Common myeloid progenitor, CD34-positive (primary cell): ENCODE measurements at places on chromosomes 3 and 15.
A peak's percentile ranks its signal among the peaks of the same experiment; 100 is the strongest.

DNA sequence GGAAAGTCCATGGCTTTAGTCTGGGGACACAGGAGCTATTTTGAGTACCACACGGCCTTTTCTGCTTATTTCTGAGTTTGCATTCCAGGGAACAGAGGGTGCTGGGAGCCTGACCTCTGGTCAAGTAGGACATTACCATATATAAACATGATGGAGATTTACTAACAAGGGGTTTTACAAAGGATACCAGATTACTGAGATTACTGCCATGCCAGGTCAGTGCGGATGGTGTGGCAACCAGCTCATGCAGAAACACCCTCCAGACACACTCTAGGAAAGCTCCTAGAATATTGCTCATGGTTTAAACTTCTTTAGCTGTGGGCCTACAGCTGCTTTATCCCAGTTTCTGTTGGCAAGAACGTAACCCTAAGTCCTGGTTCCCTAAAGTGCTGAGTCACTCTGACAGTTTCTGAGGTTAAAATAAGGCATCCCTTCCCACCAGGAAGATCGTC is 54.3 kb upstream of the AGTR1 start:
- DNase-seq: no peak

GRCh38 chr3:7721869-7722268 is 779.8 kb upstream of the LMCD1 start:
- DNase-seq: no peak

DNA sequence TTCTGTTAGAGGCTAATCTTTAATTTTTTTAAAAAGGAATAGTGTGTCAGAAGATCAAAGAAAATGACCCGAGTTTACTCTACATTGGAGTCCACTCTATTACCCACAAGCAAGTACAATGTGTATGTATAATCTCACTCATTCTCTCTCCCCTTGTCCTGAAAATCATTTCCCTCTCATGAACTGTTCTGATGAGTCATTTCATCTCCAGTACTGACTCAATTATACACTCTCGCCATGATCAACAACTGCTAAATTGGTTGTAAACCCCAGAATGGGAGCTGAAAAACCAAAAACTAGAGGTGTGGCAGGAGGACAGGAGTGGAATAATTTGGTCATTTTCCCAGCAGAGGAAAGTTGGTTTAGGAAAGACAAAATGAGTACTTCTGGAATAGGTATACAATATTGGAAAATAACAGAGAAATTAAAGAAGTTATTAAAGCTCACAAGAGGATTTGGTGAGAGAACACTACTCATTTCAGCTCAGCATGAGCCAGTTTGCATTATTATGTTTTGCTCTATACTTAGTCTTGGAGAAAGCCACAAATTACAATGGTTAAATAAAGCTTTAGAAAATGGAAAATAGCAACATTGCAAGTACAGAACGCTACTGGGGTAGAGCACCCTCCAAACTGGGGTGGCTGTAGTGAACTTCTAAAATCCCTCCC is 144.3 kb upstream of the PFN2 start:
- no peak for DNase-seq

DNA sequence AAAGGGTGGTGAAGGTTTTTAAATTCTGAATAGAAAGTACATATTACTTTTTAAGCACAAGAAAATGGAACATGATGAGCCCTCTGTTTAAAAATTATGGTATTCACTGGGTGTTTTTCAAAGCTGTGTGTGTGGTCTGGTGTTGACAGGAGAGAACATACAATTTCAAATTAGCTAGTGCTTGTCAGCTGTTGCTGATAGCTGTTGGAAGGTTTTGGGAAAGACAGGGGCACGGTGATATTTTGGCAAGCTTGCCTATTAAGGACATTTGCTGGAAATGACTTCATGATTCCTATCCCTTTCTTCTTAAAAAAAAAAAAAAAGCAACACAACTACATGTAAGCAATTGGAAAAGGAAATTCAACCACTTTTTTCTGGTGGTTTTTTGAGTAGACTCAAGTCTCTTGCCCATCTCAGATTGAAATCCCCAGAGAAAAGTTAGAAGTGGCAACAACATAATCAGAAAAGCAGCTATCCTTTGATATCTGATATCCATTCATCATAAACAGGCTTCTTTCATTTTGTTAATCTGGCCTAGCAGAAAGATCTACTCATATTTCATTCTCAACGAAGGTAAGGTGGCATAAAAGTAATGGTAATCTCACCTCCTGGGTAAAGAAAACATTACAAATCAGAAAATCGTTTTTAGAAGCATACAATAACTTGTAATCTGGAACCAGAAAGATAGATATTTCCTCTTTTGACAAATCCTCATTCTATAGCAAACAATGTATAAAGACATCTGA is 130.0 kb downstream of the RBMS3 start:
- no peak for DNase-seq

DNA sequence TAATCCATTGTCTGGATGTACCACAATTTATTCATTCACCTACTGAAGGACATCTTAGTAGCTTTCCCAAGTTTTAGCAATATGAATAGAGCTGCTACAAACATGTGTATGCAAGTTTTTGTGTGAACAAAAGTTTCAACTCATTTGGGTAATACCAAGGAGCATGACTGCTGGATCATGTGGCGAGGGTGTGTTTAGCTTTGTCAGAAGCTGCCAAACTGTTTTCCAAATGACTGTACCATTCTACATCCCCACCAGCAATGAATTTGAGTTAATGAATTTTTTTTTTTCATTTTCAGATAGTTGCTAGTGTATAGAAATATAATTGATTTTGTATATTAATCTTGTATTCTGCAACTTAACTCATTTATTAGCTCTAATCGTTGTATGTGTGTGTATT is 20.0 kb upstream of the ELP6 start:
- no peak for DNase-seq

- DNase-seq: no peak
These were observed 280.1 kb downstream of the NEK10 start for GRCh38 chr3:27089068-27089467.

DNA sequence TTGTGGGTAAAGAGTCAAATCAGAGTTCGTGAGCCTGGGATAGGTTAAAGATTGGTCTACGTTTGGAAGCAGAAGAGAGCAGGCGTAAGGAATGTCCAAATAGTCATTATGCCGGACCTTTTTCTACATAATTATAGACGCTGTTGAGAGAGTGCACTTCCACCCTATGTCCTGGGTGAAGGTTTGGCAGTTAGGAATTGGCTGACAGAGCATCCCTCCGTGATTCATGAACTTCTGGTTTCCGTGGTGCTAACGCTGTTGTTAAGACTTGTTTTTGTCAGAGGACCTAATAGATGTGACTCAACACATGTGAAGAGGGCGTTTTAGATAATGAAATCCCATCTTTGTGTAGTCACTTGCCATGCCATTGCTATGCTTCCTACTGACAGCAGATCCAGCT is 1.1 kb downstream of the EAF1 start:
- DNase-seq: peak; percentile 35

- DNase-seq: no peak
These were observed 69.3 kb downstream of the MESD start for GRCh38 chr15:80920271-80920699.

DNA sequence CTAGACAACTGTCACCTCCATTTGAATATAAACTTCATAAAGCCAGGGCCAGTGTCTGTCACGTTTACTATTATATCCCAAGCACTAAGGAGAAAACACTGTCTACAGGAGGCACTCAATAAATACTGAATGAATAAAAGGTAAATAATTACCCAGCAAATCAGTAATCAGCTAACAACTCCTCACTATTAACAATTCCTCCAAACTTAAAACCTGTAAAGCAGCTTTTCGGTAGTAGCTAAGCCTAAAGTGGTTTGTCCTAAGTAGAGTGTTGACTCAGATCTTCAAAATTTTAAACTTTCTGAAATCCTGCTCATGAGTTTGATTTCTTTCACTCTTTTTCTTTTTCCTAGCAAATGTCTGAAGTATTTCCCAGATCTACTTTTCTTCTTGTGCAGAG is 39.9 kb downstream of the C3orf80 start:
- DNase-seq: no peak

DNA sequence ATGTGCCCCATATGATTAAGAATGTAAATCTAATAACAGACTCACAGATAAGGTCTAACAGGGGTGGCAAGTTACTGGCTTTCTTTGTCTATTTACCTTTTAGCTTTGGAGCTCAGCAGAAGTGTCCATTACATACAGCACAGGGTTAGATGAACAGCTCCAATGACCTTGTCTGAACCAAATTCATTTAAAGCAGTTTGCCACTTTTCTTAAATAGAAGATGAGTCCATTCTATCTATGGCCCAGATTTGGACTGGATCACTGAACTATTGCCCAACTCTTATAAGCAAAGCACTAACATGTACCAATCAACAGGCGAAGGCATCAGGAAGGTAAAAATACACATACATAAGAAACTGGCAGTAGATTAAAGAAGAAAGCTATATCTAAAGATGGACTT is 214.4 kb downstream of the TIGIT start:
- DNase-seq: no peak

GRCh38 chr3:1183320-1184048 is 90.7 kb downstream of the CNTN6 start:
- no peak for DNase-seq

DNA sequence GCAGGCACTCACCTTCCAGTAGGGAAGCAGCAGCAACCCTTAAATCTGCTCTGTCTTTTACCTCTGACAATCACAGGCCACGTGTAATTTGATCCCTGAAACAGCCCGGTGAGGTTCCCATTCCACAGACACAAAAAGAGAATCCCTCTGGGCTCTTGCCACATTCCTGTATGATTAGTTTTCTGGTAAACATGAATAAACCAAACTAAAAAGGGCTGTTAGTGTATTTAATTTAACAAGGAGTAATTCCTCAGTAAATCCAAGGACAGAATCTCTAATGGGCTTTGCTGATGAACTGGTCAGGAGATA is 186.9 kb downstream of the FAM43A start:
- no peak for DNase-seq

DNA sequence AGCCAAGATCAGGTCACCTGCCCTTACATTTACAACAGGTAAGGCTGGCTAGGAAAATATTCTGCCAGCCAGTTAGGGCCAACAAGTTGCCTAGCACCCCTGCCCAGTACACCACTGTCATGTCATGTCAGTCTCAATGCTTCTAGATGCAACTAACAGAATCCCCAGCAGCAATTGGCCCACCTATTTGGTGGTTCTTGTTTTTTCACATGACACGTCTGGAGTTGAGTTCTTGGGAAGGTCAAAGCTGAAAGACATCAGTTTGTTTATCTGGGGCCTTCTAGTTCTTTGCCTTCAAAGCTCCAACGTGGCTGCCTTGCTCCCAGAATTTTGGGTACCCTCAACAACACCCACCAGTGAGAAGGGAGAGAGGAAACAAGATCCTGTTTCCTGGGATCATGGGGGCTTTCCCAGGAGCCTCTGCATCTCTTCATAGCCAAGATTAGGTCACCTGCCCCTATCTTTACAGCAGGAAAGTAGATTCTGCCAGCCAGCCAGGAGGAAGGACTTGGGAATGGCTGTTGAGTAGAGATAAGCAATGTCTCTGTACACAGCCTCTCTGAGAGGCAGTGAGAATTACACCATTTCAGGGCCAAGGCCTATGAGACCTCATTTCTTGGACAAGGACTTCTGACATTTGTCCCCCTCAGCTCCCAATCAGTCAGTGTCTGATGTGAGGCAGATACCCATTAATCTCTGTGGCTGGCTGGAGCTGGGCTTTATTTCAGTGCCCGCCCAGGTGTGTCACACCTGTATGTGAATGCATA is 8.6 kb downstream of the GPX1 start:
- peak; percentile 82 for DNase-seq

GRCh38 chr3:70856414-70857162 is 544.1 kb upstream of the MDFIC2 start:
- no peak for DNase-seq

DNA sequence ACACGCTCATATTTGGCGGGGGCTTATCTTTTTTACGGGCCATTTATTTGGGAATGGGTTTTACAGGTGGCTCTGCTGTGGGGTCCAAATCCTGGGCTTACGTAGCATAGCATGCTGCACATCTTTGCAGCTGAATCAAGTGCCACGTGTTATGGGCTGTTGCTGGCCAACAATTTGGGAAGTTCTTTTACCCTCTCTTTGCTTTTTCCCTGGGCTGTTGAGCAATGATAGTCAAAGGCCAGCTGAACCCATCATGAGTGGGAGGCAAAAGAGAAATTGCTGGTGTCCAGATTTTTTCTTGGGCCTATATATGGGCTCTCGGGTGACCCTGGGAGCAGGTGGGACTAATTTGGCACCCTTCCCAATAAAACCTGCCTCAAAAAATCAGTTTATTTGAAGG is 209.3 kb upstream of the SATB1 start:
- no peak for DNase-seq

DNA sequence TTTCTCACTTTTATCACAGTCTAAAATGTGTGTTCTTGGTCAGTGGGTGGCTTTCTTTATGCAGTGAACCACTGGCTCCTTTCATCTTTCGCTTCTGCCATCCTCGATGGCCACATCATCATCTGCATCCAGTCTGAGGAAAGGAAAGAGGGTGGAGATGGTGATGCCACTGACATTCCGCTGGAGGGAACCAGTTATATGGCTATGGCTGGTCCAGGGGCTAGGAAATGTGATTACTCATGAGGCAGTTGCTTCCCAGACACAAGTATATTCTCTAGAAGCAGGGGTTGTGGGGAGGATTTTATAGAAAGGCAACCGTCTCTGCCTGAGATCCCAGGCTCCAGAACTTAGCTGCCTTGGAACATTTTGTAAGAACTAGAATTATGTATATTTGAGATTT is 246.7 kb upstream of the AZI2 start:
- DNase-seq: no peak

GRCh38 chr3:64235605-64236004 is 10.3 kb upstream of the PRICKLE2 start:
- no peak for DNase-seq

DNA sequence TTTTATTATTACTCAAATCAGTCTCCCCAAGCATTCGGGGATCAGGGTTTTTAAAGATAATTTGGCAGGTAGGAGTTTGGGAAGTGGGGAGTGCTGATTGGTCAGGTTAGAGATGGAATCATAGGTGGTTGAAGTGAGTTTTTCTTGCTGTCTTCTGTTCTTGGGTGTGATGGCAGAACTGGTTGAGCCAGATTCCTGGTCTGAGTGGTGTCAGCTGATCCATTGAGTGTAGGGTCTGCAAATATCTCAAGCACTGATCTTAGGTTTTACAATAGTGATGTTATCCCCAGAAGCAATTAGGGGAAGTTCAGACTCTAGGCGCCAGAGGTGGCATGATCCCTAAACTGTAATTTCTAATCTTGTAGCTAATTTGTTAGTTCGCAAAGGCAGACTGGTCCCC is 20.6 kb upstream of the TRANK1 start:
- no peak for DNase-seq

GRCh38 chr3:5917932-5918331 is 730.4 kb downstream of the EDEM1 start:
- DNase-seq: no peak

- DNase-seq: no peak
These were observed 2.8 kb downstream of the GRM2 start for GRCh38 chr3:51709675-51710074.
